ENCODE measurements at places on chromosomes 3 and 15.

- DNase-seq: peak; percentile 85
Measured at GRCh38 chr3:50436114-50436674, 67.2 kb downstream of the CACNA2D2 start.

GRCh38 chr3:176683382-176683781 is 513.9 kb downstream of the TBL1XR1 start:
- DNase-seq: no peak

- no peak for DNase-seq
Measured at GRCh38 chr3:4704552-4704951, 211.4 kb downstream of the ITPR1 start.

DNA sequence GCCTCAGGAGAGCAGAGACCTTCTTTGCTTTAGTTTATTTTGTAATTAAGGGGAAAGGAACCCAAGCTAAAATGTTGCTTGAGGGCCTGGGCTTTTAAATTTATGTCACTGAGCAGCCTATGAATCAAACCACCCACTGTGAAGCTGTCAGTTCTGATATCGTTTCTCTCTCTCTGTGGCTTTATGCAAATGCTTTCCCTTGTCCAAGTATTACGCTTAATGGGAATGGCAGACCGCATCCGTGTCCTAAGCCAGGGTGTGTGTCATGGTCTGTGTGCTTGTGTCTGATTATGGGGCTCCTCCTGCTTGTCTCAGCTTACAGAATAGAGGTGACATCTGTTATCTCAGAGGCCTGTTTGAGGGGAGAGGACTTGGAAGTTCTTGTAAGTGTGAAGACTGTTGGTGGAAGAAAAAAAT is 82.4 kb downstream of the EBLN2 start:
- no peak for DNase-seq

- no peak for DNase-seq
Measured at GRCh38 chr15:28459279-28459678, 73.5 kb downstream of the GOLGA8G start.

DNA sequence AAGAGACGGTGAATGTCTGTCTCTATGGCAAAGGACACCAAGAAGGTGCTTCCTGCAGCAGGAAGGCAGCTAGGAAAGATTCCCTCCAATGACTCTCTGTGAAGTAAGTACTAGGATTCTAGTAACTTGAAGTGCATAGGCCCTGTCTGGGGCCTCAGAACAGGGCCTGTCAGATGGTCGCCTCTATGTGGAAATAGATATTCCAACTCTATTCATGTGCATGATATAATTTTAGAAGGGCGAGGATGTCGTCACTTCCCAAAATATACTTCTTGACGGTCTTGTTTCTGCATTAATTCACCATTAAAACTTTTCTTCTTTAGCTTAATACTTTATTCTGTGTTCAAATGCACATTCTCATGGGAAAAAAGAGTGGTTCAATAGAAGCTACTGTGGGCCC is 167.0 kb downstream of the TLE3 start:
- DNase-seq: no peak

GRCh38 chr15:29970402-29970695 is 112.4 kb upstream of the GOLGA8J start:
- no peak for DNase-seq

- no peak for DNase-seq
Measured at GRCh38 chr3:133965013-133965570, 64.6 kb downstream of the SLCO2A1 start.

DNA sequence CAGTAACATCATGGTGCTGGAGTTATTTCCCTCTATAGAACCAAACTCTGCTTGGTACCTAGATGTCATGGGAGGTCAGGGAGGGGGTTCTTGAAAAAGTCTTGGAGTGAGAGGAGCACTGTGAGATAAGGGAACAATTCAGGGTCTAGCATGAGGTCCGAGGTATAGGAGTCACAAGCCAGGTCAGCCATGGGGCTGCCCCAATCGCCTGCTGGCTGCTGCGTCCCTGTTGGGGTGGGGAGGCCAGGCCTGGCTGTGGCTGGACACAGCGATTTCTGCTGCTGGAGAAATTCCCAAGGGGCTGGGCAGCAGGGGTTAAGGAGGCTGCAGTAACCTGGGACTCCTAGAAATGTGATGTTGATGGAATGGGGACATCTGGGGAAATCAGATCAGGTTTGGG is 44.9 kb downstream of the SUSD5 start:
- no peak for DNase-seq

DNA sequence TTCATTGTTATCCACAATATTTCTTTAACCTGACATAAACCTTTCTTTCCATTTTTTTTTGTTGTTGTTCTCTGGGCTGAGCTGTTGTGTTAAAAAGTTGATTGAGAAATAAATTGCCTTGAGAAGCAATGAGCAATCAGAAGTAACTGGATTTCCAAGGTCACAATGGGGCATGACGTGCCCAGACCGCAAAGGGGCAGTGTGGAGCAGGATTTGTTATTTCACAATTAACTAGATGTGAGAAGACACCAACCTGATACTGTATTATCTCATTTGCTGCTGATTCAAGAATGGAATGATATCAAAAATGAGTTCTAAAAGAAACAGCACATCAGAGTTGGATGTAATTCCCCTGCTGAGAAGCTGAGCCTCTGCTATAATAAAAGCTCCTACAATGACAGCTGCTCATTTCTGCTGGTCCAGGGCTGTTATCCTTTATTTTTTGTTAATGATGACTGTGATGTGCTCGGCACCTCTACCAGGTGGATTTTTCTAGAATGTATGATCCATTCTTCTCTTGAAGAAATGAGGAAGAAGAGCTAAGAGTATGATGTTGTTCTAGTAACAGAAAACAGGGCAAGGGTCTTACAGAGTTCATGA is 28.1 kb downstream of the CPNE4 start:
- peak; percentile 32 for DNase-seq

GRCh38 chr15:80081390-80081789 is 21.9 kb downstream of the ZFAND6 start:
- DNase-seq: no peak

GRCh38 chr15:73826711-73827251 is 46.6 kb upstream of the TBC1D21 start:
- DNase-seq: no peak

- DNase-seq: no peak
Measured at GRCh38 chr3:107800710-107801109, 277.9 kb downstream of the BBX start.

- DNase-seq: no peak
Measured at GRCh38 chr3:16069149-16069922, 105.1 kb upstream of the GALNT15 start.

DNA sequence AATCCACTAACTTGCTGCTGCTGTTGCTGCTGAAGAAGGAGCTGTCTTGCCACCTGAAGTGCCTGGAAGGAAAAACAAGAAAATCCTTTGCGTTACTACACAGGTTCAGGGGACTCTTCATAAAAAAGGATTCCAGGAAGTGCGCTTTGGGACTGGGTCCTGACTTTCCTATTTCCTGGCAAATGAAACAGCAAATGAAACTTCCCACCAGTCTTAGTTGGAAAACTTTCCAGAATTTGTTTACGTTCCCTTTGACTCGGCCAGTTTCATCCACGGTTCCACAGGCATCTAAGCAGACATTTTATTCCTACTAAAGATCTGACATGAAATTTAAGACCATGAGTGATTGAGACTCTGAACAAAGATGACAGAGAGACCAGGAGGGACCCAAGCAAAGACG is 471.0 kb downstream of the FOXP1 start:
- DNase-seq: no peak

DNA sequence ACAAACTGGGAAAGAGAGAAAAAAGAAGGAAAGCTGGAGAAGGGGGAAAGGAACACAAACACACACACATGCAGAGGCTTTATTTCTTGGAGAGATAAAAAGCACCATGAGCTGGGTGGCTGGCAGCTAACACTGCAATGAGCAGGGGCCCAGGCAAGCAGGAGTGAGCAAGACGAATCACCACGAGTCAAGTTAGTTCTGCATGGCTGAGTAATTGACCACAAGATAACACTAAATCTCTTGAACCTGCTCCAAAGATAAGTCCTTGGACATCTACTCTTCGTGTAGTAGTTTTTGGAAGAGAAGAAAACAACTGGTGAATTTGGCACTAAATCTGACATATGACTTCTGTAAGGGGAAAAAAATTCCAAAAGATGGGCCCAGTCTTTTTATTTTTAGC is 100.9 kb downstream of the MYO5A start:
- peak; percentile 52 for DNase-seq

DNA sequence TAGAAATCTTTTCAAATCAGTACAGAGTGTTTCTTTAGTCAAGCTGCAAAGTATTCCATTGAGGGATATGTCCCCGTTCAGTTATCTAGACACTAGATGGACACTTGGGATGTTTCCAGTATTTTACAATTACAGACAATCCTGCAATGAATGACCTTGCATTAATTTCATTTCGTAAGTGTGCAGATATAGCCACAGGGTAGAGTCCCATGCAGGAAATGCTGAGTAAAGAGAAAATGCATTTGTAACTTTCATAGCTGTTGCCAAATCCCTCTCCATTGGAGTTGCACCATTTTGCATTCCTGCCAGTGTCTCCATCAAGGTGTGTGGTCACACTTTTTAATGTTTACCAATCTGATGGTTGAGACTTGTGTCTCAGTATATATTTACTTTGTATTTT is 92.5 kb downstream of the LIPC start:
- DNase-seq: no peak

DNA sequence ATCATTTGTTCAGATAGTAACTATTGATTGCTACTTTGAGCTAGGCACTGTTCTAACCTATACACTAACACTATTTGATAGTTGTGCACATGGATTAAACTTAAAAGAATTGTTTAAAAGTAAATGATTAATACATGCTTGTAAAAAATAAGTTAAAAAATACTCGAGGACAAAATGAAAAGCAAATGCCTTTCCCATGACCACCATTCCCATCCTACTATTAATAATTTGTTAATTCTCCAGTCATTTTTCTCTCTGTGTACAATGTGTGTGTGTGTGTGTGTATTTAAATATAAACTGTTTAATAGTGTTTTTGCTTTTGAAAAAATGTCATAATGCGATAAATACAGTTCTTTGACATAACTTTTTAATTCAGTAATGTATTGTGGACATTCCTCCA is 78.7 kb upstream of the KCNMB2 start:
- DNase-seq: no peak

DNA sequence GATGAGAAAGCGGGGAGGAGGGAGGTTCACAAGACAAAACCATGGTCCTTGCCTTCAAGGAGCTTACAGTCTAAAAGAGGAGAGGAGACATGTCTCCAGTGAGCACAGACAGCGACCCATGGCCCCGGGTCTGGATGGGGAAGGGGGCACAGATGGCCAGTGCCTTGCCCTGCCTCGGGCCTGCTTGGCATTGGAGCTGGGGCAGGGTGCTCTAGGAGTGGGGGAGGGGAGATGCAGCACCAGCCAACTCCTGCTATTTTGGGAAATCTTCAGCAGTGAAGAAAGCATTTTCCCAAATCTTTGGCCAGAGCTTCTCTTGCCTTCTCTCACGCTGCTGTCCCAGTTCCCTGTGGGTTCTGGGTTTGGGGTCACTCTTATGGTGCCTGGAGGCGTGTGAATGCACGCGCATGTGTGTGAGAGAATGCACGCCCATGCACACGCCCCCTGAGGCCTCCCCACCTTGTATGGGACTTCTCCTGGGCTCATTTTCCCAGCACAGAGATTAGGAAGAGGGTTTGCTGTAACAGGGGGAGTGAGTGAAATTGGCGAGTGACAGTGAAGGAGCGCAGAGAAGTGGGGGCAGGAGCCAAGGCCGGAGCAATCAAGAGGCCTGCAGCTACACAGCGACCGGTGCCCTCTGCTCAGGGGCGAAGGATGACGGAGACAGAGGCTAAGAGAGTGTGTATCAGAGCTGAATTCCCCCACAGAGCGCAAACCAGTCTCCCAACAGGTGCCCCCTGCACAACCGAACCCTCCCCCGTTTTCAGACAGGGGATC is 71.5 kb downstream of the SEMA5B start:
- no peak for DNase-seq

DNA sequence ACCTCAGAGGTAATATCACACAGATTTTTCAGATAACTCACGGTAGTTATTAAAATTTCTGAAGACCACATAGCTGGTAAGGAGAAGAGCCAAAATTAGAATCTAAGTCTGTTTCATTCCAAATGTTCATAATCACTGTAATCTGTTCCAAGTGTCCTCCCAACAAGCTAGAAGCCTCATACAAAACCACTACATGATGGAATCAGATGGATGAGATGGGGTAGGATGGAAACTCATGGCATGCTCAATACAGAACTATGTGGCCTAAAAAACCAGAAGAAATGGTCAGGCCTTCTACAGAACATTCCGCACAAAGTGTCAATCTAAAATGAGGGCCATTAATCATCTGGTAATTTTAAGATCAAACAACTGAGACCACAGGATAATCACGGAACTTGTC is 91.8 kb downstream of the THBS1 start:
- no peak for DNase-seq

GRCh38 chr3:123412811-123413604 is 35.9 kb downstream of the ADCY5 start:
- no peak for DNase-seq

- no peak for DNase-seq
Measured at GRCh38 chr15:58318517-58318916, 113.3 kb upstream of the LIPC start.

- DNase-seq: no peak
Measured at GRCh38 chr3:24595796-24596195, 101.1 kb upstream of the THRB start.

- DNase-seq: no peak
Measured at GRCh38 chr3:60403866-60404265, 847.4 kb downstream of the FHIT start.

- no peak for DNase-seq
Measured at GRCh38 chr3:187112934-187113793, 26.1 kb downstream of the RPL39L start.

- DNase-seq: no peak
Measured at GRCh38 chr3:86562090-86562489, 428.9 kb downstream of the VGLL3 start.

DNA sequence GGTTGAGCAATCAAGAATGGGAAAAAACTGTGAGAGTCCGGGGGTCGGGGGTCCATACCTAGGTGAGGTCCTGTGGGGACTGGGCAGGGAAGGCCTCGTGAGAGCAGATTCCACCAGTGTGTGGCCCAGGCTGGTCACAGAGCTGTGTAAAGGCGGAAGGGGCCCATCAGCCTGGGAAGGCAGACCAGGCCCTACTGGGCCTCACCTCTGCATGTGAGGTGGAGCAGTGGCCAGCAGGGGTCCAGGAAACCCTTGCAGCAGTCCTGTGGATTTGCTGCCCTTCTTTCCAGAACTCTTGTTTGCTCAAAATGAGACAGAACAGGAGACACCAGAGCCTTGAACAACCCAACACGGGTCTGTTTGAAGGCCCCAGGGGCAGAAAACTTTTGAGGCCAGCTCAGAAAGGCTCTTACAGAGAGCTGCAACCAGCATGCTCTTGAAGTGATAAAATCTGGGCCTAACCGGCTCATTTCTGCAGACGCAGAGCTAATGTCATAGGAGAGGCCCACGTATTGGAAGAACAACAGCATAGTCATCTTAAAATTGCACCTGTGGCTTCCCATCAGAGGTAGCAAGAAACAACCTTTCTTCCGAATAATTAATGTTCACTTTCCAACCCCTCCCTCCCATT is 30.3 kb upstream of the HHATL start:
- no peak for DNase-seq

- DNase-seq: no peak
Measured at GRCh38 chr3:73094129-73094528, 32.7 kb downstream of the EBLN2 start.
